AG04450 (cell line): ENCODE measurements at places on chromosomes 5 and 9.

DNA sequence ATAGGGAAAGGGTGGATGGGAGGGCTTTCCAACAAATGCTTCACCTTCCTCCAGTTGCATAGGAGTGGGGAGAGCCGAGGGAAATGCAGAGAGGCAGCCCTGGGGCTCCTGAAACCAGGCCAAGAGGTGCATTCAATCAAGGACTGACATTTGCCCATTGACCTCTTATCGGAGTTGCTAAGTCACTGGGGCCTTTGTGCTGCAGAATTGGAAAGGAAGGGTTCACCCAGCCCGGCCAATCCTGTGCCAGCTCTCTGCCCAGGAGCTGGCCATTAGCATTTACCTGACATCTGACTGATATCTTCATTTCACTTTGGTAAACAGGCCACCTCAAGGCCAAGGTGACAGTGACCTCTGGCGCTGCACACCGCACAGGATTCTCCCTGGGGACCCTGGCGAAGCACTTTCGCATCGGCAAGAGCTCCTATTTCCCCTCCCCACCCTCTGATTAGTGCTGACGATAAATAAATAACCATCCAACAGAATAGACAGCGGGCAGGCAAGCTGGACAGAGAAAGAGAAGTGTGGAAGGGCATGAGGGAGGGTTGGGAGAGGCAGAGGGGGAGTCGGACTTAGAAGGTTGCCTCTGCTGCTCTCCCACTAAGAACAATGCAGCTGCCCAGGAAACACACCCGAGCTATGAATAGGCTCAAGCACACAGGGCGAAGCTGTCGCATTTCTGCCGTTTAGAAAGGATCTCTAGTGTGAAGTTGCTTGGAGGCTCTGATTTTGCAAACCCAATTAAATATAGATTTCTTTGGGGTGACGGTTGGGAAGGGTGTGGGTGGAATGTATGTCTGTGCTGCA lies 57.0 kb upstream of the BOD1 start:
- no peak for DNase-seq

DNA sequence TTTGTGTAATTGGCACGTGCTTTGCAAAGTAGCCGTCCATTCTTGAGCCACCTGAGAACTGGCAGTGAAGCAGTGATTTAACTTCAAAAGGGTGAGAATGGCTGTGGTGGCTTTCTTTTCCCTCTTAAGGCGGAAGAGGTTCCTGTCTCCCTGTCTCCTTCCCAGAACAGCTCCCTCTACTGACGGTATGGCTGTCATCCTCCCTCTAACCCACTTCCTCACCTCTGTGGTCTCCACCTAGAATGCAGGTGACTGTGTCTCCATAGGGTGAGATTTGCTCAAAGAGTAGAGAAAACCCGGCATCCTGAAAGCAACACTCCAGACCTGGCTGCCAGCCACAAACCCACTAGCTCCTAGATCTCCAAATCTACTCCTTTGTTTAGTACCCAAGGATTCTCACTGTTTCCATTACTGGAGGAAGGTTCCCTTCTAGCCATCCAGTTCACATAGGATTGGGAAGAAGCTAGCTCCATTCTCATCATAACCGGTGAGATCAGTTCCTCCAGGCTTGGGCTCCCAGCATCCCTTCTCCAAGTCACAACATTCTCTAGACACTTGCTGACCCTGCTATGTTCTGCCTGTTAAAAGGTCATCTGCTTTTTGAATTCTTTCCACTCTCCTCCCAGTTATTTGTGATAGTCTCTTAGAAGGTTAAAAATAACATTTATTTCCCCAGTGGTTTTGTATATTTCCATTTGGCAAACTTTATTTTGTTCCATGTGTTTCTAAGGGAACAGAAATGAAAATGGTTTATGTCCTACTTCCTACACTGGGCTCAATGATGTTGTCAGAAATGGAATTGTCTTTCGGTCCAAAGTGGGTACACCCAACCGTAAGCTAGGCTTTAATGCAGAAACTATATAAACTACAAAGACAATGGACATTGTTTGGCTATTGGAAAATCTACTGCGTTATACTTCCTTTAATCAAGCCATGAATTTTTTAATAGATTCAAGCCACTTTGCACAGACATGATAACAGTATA lies 269.4 kb downstream of the CWC27 start:
- DNase-seq = no peak

DNA sequence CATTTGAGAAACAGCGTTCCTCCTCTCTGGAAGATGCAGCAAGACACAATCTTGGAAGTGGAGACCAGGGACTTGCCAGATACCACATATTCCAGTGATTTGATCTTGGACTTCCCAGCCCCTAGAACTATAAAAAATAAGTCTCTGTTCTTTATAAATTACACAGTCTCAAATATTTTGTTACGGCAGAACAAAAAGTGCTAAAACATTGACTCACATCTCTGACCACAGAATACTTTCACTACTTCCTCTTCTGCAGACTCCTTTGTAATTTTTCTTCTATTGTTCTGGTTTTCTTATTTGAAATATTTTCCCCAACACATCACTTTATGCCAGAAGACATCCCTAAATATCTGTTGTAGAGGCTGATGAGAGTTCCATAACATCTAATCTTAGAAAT lies 706.1 kb upstream of the CDH18 start:
- DNase-seq = no peak

DNA sequence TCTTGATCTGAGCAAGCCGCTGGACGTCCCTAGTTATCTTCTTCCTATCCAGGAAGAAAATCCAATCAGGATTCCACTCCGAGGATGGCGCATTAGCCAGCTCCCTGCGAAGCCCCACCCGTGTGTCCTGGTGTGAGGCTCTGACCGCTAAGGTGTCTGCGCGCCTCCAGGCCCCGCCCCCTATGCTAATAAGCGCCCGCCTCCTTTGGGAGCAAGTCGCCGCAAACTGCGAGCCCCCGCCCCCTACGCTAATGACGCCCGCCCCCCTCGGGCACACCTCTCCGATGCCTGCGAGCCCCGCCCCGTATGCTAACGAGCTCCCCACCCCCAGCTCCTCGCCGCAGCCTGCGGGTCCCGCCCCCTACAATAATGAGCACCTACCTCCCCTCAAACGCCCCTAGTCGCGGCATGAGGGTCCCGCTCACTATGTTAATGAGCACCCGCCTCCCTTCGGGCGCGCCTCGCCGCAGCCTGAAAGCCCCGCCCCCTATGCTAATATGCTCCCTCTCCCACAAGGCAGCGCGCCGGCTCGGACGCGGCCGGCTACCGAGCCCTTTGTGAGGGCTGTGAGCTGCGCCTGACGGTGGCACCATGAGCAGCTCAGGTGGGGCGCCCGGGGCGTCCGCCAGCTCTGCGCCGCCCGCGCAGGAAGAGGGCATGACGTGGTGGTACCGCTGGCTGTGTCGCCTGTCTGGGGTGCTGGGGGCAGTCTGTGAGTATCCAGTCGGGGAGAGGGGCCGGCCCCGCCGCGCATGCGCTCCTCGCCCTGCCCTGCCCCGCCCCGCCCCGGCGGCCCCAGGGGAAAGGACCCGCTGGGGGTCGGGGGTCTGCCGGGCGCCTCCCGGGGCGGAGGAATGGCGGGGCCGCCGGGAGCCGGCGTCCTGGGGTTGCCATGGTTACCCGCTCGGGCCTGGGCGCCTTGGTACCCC lies at the start of gene CACFD1:
TSS of gene CACFD1 (plus strand) at position 503 of the 929 bp plus-strand sequence. CDS start at position 592, 89 bp downstream.
- DNase-seq = peak; percentile 62

DNA sequence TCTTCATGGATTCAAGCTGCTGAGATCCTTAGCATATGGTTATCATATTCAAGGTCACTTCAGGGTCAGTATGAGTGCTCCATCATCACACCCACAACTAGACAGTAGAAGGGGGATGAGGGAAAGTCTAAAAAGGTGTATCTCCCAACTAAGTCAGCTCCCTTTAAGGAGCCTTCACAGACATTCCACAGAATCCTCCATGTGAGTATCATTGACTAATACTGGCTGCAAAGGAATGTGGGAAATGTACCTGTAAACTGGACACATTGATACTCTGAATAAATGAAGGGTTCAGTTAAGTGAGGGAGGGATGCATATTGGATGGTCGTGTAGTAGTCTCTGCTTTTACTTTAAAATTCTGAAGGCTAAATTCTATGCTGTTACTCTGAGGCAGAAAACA lies 330.7 kb downstream of the LRRC70 start:
- no peak for DNase-seq

DNA sequence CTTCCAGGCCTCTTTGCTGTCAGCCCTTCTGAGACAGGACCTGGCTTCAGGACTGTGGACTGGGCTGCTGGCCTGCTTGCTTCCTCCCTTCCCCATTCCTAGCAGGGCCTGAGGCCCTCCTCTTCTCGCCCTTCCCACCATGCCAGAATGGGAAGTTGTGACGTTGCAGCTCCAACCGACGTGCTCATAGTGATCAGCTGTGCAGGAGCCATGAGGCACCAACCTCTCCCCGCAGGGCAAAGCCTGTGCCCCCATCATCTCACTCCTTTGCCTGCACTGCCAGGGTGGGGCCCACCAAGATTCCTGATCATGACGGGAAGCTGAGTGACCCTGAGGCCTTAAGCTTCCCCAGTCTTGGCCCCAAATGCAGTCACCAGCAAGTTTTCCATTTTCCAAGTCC lies 45.1 kb upstream of the GARNL3 start:
- DNase-seq = no peak
